Ascending aorta (tissue), 2 donors: ENCODE measurements at places on chromosomes 2 and 18.
A peak's percentile ranks its signal among the peaks of the same experiment; 100 is the strongest.

DNA sequence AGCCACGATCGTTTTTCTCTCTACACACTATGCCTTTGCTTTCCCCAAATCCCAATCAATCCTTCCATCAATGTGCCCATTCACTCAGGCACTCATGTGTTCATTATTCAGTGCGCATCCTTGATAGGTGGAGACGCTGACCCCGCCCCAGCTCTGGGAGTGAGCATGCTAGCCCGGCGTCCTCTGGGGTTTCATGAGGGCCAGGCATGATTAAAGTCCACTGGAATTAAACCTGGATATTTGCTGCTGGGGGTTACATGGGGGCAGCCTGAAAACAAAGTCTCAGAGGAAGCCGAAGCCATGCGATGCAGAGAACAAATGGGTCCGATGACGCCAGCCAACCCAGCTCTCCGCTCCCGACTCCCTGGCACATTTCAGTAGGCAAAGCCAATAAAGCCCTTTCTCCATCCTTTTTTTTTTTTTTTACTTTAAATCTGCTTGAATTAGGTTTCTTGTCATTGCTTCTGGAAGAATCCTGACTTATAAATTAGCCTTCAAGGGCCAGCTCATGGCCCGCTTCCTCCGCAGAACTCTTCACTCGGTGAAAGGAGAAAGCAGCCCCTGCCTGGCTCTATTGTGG is 316.4 kb upstream of the ID2 start:
- H3K27ac ChIP-seq: no peak overlapping the region
- no peak overlapping the region for H3K4me3 ChIP-seq
- no peak for DNase-seq
- no peaks in the 10 kb centered on the region for H3K27me3 ChIP-seq
- no peaks in the 10 kb centered on the region for H3K36me3 ChIP-seq
- H3K4me1 ChIP-seq: no peaks in the 10 kb centered on the region

DNA sequence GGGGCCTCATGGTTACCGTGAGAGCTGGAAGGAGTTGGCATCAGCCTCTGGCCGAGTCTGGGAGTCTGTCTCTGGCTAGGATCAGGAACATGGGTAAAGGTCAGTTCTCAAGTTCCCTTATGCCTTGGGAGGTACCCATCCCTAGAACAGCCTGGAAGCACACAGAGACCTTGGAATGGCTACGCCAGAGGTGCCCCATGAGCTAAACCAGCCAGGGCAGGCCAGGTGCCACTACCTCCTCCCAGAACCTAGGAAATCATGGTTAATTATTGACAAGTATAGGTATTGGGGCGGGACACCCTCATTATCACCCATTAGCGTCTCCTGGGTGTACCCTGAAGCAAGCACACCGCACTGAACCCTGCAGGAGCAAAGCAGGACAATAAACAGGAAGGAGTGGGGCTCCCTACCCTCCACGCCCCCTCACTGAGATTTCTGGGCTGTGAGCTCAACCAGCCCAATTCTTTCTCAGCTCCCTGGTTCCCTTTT is 3.0 kb upstream of the ASPRV1 start:
- H3K36me3 ChIP-seq: no peaks in the 10 kb centered on the region
- no peak for DNase-seq
- H3K27ac ChIP-seq: no peak overlapping the region
- H3K4me3 ChIP-seq: no peak overlapping the region
- H3K4me1 ChIP-seq: no peaks in the 10 kb centered on the region

DNA sequence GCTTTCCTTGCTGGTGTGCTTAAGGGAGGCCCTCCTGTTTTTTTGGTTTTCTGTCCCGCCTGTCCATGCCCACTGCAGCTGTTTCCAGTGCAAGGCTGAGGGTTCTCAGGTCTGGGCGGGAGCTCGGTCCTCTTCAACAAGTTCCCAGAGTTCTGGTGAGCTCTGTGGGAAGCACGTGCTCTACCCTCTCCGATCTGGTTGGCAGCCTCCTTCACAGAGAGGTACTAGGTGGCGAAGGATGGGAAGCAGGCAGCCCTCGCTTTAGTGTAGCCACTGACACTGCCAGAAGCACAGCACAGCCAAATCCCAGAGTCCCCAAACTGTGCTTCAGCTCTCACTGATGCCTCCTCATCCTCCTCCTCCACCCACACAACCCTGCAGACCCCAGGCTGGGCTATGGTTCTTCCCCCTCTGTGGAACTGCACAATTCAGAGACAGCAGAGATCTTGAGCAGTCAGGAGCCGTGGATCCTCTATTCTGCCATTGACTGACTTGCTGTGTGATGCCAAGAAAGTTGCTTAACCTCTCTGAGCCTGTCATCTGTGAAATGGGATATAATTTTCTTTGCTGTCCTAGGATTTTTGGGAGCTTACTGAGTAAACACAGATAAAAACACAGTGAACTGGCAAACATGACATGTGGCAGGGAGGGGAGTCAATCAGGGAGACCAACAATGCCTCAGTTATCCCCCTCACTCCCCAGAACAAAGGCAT is 157.3 kb downstream of the MSH2 start:
- H3K4me3 ChIP-seq: no peak overlapping the region
- no peak overlapping the region for H3K27ac ChIP-seq
- no peaks in the 10 kb centered on the region for H3K27me3 ChIP-seq

GRCh38 chr2:232444409-232445148 is 11.4 kb upstream of the ALPI start:
- no peak overlapping the region for H3K4me3 ChIP-seq
- H3K36me3 ChIP-seq: no peaks in the 10 kb centered on the region
- H3K4me1 ChIP-seq: no peaks in the 10 kb centered on the region
- no peak overlapping the region for H3K27ac ChIP-seq

DNA sequence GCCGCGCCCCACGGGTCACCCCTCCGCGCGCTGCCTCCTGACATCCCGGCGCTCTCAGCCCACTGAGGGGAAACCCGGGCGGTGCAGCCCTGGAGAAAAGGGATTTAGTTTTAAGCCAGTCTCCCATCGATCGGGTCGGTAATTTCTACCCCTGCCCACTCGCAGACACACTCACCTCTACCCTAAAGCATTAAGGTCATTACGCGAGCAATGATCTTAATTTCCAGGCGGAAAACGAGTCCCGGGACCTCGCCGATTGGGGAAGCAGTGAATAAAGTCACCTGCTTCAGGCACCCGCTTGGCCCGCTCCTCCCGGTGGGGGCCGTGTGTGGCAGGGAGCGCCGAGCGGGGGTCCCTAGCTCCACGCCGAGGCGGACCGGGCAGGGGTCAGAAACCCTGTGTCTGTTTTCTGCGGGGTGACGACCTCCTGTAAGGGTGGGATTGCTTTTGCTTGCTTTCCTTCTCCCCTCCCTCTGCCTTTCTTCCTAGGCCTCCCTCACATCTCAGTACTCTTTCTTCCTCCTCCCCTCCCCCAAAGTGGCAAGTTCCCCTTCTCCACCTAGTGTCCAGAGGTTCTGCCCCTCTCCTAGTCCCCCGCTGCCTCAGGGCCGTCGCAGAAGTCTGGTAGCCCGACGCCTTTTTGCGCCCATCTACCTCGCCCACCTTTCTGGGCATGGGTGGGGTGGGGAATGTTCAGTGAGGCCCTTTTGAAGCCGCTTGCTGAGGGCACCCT is 142.6 kb downstream of the MEIS1 start:
- H3K27ac ChIP-seq: peak overlapping the region; percentile 77
- no peaks in the 10 kb centered on the region for H3K36me3 ChIP-seq
- H3K4me3 ChIP-seq: peak overlapping the region; percentile 86
- no peak for DNase-seq
- H3K27me3 ChIP-seq: peaks cover 21% of the 10 kb centered on the region
- peaks cover 15% of the 10 kb centered on the region for H3K4me1 ChIP-seq

DNA sequence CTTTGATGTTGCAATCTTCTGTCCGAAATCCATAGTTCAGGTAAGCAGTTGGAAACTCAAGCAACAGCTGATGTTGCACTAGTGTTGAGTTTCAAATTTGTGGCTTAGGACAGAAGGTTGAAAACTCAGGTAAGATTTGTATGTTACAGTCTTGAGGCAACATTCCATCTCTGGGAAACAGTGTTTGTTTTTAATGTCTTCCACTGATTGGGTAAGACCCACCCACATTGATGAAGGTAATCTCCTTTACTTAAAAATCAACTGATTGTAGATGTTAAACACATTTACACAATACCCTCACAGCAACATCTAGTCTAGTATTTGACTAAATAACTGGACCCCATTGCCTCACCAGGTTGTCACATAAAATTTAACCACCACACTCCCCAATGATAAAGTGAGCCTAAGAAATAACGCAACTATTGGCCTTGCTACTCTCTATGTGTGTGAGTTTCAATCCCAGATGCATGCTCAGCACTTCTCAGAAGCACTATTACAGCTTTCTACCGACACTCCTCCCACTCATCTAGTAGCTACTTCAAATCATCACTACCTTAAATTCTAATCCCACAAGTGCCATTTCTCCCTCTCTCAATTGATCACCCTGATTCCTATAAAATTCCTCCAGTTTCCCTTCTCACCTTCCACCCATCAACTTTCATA is 164.0 kb downstream of the MBD2 start:
- H3K4me3 ChIP-seq: no peak overlapping the region
- no peaks in the 10 kb centered on the region for H3K4me1 ChIP-seq
- H3K27ac ChIP-seq: no peak overlapping the region
- no peaks in the 10 kb centered on the region for H3K27me3 ChIP-seq
- no peaks in the 10 kb centered on the region for H3K36me3 ChIP-seq
- DNase-seq: no peak

- H3K27me3 ChIP-seq: no peaks in the 10 kb centered on the region
- no peaks in the 10 kb centered on the region for H3K36me3 ChIP-seq
- H3K4me1 ChIP-seq: peaks cover 4% of the 10 kb centered on the region
These were observed 45.8 kb upstream of the TANC1 start for GRCh38 chr2:158922601-158923000.

GRCh38 chr2:28809927-28810326 is 707 bp upstream of the SPDYA start:
- peaks cover 22% of the 10 kb centered on the region for H3K36me3 ChIP-seq
- no peaks in the 10 kb centered on the region for H3K27me3 ChIP-seq
- DNase-seq: no peak
- H3K27ac ChIP-seq: peak overlapping the region; percentile 55
- peaks cover 11% of the 10 kb centered on the region for H3K4me1 ChIP-seq
- H3K4me3 ChIP-seq: peak overlapping the region; percentile 58

GRCh38 chr2:67840460-67841068 is 222.2 kb downstream of the C1D start:
- H3K4me1 ChIP-seq: no peaks in the 10 kb centered on the region
- no peaks in the 10 kb centered on the region for H3K27me3 ChIP-seq
- H3K27ac ChIP-seq: no peak overlapping the region
- H3K4me3 ChIP-seq: no peak overlapping the region
- peak; percentile 72 for DNase-seq
- no peaks in the 10 kb centered on the region for H3K36me3 ChIP-seq

DNA sequence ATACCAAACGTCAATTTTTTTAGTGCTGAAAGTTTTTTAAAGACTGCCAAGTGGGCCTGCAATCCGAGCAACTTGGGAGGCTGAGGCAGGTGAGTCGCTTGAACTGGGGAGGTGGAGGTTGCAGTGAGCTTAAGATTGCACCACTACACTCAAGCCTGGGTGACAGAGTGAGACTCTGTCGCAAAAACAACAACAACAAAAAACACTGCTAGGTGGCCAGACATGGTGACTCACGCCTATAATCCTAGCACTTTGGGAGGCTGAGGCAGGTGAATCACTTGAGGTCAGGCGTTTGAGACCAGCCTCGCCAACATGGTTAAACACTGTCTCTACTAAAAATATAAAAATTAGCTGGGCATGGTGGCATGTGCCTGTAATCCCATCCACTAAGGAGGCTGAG is 202.8 kb upstream of the COPS8 start:
- no peak for DNase-seq
- H3K4me3 ChIP-seq: no peak overlapping the region
- H3K36me3 ChIP-seq: no peaks in the 10 kb centered on the region
- H3K27me3 ChIP-seq: no peaks in the 10 kb centered on the region
- peaks cover 7% of the 10 kb centered on the region for H3K4me1 ChIP-seq

DNA sequence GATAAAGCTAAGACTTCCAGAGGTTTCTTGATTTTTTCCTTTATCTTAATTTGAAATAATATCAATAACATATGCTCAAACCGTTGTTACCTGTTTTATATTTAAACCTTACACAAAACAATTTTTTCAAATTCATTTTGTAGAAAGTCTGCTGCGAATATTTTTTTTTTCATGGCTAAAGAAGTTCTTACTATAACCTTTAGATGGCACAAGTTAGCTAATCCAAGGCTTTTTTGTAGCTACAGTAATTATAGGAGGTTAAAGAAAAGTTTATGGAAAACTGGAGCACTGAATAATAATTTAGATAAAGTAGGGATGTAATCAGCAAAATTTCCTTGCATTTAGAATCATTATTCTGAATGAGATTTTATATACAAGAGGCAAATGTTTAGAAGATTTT is 78.0 kb upstream of the PNPT1 start:
- H3K4me3 ChIP-seq: no peak overlapping the region
- no peak overlapping the region for H3K27ac ChIP-seq
- no peak for DNase-seq
- peaks cover 3% of the 10 kb centered on the region for H3K4me1 ChIP-seq
- no peaks in the 10 kb centered on the region for H3K27me3 ChIP-seq

GRCh38 chr2:158214431-158214830 is 112.8 kb downstream of the UPP2 start:
- H3K27ac ChIP-seq: no peak overlapping the region
- H3K4me1 ChIP-seq: no peaks in the 10 kb centered on the region
- no peak for DNase-seq
- no peaks in the 10 kb centered on the region for H3K36me3 ChIP-seq
- no peak overlapping the region for H3K4me3 ChIP-seq

DNA sequence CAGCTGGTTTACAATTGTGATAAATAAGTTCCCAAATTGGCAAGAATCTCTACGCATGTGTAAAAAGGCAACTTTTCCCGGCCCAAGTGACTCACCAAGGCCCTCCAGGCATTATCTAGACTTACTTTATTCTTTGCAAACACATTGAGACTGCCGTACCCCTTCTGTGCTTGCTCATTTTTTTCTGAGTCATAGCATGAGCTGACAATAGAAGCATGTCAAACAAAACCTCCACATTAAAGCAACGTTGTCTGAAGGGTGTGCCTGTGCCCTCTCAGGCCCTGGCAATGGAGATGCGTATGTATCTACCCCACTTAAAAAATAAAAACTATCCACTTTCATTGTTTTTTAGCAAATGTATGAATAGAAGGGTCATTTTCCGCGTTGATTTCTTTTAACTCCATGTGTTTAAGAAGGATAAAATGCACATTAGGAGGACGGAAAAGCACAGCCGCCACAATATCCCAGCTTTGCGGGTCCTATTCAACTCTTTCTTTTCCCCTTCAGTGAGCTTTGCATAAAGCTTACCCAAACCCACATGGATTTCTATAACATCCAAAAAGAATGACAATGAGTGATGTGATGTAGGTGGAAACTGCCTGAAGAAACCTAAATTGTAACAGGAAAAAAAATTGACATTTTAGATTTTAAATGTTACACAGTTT is 298.2 kb downstream of the CDCA7 start:
- H3K4me3 ChIP-seq: no peak overlapping the region
- no peaks in the 10 kb centered on the region for H3K27me3 ChIP-seq
- H3K4me1 ChIP-seq: peaks cover 3% of the 10 kb centered on the region
- H3K36me3 ChIP-seq: no peaks in the 10 kb centered on the region

GRCh38 chr2:52260904-52261303 is 1229.0 kb upstream of the NRXN1 start:
- H3K4me1 ChIP-seq: no peaks in the 10 kb centered on the region
- H3K36me3 ChIP-seq: no peaks in the 10 kb centered on the region
- no peak for DNase-seq
- H3K27me3 ChIP-seq: no peaks in the 10 kb centered on the region
